Occipital lobe (tissue), 3 donors: ENCODE measurements at places on chromosomes 11 and 22. TPM values are rescaled to one million over a fixed set of nuclear protein-coding genes. Genes with fewer than 3 reads are reported as not detected.

GRCh38 chr22:32880061-32880460 lies 78.6 kb downstream of the TIMP3 start:
- no peak for DNase-seq

DNA sequence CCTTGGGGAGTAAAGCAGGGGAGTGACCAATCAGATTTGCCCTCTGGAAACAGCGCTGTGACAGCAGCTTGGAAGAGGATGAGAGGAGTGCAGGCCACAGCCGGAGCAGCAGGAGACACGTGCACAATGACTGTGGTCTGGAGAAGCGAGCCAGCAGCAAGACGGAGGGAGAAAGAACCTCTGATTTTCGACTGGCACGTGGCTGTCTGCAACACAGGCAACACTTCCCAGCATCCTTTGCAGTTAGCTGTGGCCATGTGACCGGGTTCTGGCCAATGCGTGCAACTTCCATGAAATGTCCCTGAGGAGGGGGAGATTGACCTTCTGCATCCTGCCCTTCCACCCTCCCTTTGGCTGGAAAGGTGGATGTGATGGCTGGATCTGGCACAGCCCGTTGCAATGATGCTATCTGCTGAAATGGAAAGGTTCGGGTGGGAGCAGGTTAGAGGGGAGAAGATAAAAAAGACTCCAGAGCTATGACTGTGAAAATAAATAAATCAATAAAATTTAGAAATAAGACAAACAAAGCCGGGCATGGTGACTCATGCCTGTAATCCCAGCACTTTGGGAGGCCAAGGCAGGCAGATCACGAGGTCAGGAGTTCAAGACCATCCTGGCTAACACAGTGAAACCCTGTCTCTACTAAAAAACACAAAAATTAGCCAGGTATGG lies 15.6 kb downstream of the PLA2G6 start:
- no peak for DNase-seq

DNA sequence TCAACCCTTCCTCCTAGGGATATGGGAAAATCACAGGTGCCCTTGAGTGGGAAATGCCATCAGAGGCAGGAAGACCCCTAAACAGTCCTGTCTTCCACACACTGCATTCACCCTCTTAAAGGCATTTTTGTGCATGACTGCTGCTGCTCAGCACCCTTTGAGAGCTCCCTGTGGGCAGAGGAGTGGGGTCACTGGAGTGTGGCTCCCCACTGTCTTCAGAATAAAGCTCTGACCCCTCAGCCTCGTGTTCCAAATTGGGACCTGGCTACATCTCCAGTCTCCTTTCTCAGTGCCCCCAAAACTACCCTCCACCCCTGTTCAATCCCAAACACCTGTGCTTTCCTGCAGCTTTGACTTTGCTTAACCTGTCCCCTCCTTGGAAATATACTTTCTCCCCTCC lies 46.6 kb downstream of the CHRDL2 start:
- DNase-seq = no peak

GRCh38 chr11:18225913-18226312 lies 10.7 kb downstream of the SAA4 start:
- DNase-seq = no peak

DNA sequence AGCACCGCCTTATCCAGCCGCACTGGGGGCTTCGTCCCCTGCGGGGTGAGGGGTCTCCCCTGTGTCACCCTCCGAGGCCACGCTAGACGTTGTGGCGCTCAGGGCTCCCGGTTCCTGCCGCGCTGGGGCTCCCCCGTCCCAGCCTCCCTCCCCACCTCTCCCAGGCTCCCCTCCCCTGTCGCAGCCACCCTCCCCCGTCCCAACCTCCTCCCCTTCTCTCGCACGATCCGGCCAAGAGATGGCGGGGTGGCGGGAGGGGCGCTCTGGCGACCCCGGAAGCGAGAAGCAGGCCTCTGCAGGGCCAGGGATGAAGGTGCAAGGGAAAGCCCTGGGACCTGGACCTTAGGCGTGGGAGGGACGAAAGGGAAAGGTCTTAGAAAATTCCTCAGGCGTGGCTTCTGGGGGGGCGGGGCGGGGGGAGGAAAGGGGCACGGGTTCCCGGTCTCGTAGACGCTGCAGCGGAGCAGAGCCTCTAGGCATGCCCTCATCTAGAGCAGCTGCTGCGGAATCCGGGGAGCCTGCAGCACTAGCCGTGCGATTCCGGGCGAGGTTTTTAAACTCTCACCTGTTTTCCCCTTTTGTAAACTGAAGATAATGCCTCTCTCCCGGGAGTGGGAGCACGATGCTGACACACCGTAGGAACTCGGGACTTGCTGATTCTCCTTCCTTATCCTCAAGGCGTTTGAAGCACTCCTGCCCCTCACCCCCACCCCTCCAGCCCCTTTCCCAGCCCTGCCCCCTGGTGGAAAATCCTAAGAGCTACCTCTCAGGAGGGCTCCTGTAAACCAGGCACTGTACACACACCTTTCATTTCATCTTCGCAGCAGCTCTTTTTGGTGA lies 14.4 kb downstream of the KCNJ5 start:
- DNase-seq = no peak

DNA sequence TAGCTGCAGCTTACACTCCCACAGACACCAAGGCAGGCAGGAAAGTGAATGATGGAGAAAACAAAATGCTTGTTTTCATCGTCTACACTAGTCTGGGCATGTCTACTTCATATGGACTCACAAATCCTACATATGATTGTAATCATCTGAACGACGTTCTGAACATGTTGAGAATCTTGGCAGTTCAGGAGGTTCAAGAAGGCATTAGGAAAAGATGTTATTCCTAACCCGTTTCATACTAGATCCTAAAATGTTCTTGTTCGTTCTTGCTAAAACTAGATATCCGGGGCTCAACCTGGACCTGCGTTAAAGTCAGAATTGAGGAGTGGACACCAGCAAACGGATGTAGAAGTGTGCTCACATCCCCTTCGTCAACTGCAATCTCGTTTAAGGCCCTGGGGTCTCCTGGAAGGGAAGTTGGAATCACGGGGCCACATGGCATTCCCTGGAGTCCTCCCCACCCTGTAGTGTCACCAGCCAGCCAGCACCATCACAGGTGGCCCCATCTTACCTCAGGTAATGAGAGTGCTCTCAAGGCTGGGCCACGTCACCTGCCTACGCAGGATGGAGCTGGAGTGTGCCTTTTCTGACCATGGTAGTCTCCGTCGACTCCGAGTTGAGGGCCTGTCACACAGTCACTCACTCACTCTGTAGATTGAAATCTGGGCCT lies 37.3 kb downstream of the C11orf58 start:
- no peak for DNase-seq

DNA sequence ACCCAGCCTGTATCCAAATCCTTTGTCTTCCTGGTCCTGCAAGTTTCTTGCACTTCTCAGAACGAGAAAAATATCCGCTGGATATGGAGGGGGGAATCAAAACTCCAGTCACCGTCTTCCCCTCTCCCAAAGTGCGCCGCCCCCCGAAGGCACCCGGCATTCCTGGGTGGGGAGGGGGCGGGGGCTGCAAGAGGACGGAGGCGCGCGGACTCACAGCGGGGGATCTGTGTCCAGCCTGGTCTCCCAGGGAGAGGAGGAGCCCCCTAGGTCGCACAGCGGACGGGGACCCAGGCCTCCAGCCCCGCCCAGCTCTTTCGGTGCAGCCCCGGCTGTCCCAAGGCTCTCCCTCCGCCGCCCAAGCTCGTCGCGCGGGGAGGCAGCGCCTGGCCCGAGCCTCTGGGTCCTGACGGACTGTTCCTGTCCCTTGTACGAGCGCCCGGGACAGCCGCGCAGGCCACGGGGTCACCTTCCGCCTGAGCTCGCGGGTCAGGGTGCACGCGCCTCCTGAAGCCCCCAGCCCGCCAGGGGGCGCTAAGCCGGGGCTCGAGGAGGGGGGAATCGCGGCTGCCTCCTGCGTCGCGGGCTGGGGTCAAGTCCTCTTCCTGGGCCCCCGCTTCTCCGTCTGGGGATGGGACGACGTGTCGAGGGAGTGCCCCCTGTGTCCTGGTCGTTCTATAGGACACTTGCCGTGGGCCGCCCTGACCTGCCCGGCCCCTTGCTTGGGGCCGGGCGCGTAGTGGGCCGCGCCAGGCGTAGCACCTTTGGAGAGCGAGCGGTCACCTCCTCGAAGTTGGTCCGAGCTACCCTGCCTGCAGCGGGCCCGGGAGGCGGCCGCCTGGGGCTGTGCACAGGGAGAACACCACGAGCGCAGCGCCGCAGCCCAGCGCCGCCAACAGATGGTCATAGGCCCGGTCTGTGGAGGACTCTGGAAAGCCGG lies 2.4 kb upstream of the WNT11 start:
- no peak for DNase-seq

DNA sequence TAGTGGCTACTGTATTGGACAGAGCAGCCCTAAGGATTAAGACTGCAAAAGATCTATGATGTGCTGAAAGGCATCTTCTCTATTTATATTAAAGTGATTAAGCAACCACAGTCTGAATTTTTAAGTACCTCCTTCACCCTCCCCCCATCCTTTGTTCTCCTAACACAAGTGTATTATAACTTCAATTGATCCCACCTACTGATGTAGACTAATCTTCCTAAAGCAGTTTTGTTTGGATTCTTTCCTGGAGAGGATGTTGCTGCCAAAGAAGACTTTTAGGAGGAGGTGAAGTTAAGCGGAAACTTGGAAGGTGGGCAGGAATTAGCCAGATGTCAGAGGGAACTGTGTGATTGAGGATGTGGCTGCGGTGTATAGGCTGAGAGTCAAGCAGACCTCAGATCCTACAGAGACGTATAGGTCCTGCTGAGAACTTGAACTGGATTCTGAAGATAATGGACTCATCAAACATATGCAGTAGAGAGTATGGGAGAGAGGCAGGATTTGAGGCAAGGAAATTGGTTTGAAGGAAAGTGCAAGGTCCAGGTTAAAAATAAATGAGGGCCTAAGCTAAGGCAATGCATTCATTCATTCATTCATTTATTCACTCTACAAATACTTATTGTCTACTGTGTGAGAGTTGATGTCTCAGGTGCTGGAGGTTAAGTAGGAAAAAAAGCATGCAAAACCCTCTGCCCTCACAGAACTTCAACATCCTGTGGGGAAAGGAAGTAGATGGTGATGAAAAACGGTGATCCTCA lies 5.2 kb upstream of the RASSF10 start:
- no peak for DNase-seq

DNA sequence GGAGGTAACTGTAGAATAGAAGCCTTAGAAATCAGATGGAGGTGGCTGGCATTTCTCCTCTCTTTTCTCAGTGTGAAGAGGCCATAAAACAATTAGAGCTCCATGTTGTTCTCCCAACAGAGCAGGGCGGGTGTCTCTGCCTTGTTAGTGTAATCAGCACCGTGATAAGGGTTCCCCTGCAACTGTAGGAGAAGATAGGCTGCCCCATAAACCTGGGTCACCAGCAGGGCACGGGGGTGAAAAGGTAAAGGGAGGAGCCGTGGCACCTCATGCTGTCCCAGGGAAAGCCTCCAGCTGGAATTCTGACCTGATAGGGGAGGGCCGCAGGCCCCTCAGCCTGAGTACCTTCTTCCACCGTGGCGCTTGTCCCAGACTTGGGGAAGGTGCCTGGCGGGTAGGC lies 68.7 kb downstream of the ISX start:
- DNase-seq = no peak

DNA sequence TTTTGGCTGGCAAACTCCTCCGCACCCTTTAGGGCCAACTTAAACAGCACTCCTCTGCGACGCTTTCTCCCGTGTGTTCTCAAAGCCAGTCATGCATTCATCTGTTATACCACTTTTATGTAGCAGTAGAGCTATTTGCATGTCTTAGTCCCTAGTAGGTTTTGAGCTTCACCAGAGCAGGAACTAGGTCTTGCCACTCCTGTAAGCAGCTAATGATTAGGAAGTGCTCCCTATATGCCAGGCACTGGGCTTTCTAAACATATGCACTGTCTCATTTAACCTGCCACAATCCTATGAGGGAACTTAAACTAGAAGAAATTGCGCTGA lies 180.8 kb downstream of the DBX1 start:
- no peak for DNase-seq

GRCh38 chr11:44763121-44763820 lies 36.5 kb downstream of the TSPAN18 start:
- DNase-seq = no peak

BAIAP2L2 gene
- not detected for total RNA-seq

ADORA2A gene
- total RNA-seq = 8.0 TPM

C1QTNF5 gene
- total RNA-seq = 4.2 TPM

CHADL gene
- total RNA-seq = 2.8 TPM
